ENCODE measurements at places on chromosomes 11 and 22.

DNA sequence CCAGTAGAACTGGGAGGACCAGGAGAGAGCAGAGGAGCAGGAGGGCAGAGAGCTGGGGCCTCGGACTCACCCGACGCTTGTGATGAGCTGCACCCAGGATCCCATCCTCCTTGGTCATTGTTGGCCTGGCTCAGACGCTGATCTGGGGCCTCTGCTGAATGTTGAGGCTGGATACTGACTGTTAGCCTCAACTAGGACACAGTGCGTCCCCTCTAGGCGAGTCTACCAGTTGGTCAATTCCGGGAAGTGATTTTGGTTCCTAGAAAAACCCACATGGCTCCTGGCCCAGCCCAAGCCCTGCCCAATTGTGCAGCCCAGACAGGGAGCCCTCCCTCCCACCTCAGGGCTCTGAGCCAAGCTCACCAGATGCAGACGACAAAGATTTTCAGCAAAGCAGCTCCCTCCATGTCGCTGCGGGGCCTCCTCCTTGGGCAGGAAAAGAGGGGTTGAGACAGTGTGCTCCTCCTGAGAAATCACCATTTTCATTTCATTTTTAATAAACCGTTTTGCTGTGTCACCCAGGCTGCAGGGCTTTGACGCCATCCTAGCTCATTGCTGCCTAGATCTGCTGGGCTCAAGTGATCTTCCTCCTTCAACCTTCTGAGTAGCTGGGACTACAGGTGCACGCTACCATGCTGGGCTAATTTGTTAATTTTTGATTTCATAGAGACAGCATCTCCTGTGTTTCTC, at the start of gene APOL4:
TSS of gene APOL4 (minus strand) at position 180 of the 690 bp plus-strand sequence. CDS start at position 105, 75 bp downstream.
- DNase-seq = no peak

GRCh38 chr11:28343304-28344233, 235.4 kb downstream of the METTL15 start:
- peak; percentile 45 for DNase-seq

- DNase-seq = no peak
Measured at GRCh38 chr11:20474882-20475517, 87.5 kb downstream of the PRMT3 start.

DNA sequence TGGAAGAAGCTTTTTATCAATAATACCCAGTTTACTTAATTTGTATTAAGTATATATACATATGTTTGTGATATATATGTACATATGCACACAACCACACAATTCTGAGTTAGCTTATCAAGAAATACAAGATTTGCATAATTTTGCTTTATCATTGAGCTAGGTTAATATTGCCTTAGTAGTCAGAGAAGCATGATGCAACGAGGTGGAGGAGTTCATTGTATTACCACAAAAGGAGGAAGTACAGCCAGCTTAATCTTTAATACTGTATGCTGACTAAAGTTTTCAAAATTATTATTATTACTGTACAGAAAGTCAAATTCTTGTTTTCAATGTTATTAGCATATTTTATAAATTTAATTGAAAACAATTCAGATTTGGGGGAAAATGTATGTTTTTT, 278.4 kb upstream of the PDGFD start:
- DNase-seq = no peak

GRCh38 chr11:40134820-40135570, 1324.5 kb downstream of the LRRC4C start:
- no peak for DNase-seq

- no peak for DNase-seq
Measured at GRCh38 chr22:50621356-50621880, 6.5 kb downstream of the ARSA start.

- no peak for DNase-seq
Measured at GRCh38 chr11:124724979-124725718, 14.6 kb upstream of the NRGN start.

DNA sequence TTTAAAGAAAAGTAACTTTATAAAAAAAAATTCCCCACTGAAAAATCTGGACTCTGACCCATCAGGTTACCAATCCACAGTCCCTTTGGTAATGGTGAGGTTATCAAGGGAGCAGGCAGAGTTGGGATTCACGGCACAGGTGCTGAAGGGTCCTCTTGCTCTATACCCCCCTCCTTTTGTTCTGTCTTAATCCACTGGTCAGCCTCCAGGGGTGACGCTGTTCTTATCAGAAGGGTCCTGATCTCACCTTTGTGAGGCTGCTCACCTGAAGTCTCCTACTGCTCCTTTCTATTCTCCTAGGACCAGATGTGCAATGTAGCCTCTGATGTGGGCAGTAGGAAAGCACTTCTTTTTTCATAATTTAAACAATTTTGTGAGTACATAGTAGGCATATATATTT, 80.6 kb upstream of the E2F8 start:
- no peak for DNase-seq

- DNase-seq = no peak
Measured at GRCh38 chr22:29308148-29308790, 1.8 kb downstream of the GAS2L1 start.

Data from glomerular endothelial cell (primary cell).